ENCODE measurements at places on chromosomes 16 and 17.

- DNase-seq: no peak
Observed at GRCh38 chr17:62999736-63000135, 33.7 kb downstream of the TANC2 start.

GRCh38 chr16:10500582-10500981 lies 79.8 kb downstream of the EMP2 start:
- DNase-seq: no peak

DNA sequence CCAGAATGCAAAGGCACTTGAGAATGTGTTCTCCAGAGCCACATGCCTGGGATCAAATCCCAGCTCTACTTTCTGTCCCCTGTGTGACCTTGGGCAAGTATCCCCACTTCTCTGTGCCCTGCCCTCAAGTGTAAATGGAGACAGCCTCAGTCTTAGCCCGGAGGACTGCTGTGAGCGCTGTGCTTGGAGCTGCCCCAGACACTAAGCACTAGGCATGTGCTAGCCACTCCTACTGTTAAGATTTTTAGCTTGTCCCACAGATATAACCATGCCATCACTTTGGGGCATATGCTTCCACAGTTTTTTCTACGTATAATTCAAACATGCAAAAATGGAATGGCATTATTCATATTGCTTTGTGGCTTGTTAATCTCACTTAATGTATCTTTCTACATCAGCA lies 29.4 kb downstream of the TMEM11 start:
- DNase-seq: no peak

DNA sequence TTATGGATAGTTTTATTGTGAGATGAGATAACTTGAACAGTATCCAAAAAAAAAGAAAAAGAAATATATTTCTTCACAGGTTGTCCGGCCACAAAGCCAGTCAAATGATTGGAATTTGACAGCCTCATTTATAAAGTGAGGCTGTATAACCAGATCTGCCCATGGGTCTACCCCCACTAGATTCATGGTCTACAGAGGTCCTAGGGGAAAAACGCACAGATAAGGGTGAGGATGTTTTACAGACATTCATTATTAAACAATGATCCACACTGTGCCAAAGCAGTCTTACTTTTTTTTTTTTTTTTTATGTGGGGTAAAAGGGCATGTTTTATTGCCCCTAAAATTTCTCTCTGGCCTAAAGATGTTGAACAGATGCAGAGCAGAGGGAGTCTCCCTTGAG lies 1503.0 kb upstream of the CDH8 start:
- DNase-seq: no peak

- no peak for DNase-seq
Observed at GRCh38 chr17:2271985-2272702, 31.4 kb downstream of the SMG6 start.

DNA sequence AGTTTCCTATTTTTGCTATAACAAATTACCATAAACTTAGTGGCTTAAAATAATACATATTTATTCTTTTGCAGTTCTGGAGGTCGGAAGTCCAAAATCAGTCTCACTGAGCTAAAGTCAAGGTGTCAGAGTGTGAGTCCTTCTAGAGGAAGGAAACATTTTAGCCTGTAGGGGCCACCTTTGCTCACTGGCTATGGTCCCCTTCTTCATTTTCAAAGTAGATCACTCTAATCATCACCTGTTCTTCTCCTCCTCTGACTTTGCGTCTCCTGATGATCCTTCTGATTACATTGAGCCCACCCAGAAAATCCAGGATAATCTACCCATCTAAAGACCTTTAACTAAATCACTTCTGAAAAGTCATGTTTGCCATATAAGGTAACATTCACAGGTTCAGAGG lies 534.4 kb upstream of the SALL1 start:
- no peak for DNase-seq

GRCh38 chr16:88772871-88773811 lies 11.9 kb downstream of the PIEZO1 start:
- DNase-seq: no peak

- no peak for DNase-seq
Observed at GRCh38 chr17:38591759-38592241, 14.0 kb downstream of the SRCIN1 start.

DNA sequence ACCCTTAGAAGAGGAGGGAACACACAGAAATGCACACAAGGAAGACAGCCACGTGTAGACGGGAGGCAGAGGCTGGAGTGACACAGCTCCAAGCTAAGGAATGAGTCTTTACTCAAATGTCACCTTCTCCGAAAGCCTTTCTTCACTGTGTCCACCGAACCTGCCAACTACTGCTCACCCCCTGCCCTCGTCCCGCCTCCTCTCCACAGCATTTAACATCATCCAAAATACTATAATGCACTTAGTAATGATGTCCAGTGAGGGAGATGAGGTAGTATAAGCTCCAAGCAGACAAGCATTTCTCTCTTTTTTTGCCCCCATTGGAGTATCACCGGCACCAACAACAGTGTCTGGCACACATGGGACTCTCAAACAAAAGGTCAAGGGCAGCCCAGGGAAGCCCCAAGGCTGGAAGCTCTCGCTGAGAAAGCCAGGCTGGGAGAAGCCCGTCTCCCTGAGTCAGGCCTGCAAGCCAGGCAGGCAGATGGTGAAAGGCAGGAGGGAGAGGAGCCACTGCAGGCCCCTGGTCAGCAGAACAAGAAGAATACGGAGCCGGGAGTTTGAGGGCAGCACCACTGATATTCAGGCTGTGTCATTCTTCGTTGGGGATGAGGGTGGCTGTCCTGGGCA lies 25.9 kb downstream of the ZFHX3 start:
- no peak for DNase-seq

- DNase-seq: no peak
Observed at GRCh38 chr16:495127-495748, 32.3 kb upstream of the CAPN15 start.

Measured in activated naive CD4-positive, alpha-beta T cell (primary cell).